ENCODE measurements at places on chromosomes 5 and 9. TPM values are rescaled to one million over a fixed set of nuclear protein-coding genes. Genes with fewer than 3 reads are reported as not detected.

Gene PCDHGC4
- not detected for polyA plus RNA-seq

Gene ZNF883
- not detected for polyA plus RNA-seq

DNA sequence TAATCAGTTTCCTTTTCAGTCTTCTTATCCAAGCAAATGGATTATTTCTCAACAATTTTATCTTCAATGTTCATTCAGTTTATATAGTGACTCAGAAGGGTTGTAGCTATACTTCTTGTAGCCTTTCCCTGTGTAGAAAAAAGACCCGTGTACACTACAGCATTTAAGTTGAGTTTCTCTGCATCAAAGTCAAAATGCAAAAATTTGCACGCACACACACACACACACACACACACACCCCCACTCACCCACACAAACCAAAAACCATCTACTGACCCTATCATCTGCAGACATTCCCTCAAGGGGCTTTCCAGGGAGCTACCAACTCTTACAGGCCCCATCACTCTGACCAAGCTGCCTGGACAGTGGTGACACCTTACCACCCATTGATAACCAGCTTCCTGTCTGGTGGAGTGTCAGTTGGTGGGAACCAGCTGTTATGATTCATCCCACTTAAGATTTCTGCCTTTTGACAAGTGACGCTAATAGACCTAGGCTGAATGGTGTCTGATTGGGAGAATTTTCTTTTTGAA lies 12.2 kb upstream of the ELL2 start:
- DNase-seq: peak; percentile 84

DNA sequence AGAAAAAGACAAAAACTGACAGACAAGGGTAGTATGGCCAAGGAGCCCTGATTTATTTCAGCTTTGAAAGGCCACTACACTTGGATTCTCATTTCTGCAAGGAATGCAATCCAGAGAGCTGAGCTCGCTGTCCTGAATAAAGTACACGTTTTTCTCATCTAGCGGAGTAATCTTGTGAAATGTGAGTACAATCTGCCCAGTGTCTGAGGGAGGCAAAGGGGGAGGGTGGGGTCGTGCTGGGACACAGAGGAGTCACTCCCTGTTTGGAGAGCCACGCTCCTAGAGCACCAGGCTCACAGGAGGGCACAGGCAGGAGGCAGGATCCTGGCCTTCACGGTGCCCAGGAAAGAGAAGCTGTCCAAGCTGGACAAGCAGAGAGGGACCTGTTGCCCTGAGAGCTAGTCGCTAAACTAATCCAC lies 51.0 kb upstream of the IFNK start:
- no peak for DNase-seq

Gene WDR31
- not detected for polyA plus RNA-seq

- DNase-seq: no peak
These were observed 94.5 kb upstream of the PPP1R2B start for GRCh38 chr5:156755421-156756087.
